ENCODE measurements at places on chromosomes 11 and 22.
A peak's percentile ranks its signal among the peaks of the same experiment; 100 is the strongest.

- DNase-seq, result no peak
These were observed 1.3 kb downstream of the EIF3M start for GRCh38 chr11:32584921-32585320.

GRCh38 chr11:8672346-8672745, 10.1 kb downstream of the TRIM66 start:
- DNase-seq, result no peak

GRCh38 chr11:134837166-134837886, 425.3 kb upstream of the B3GAT1 start:
- DNase-seq, result no peak

DNA sequence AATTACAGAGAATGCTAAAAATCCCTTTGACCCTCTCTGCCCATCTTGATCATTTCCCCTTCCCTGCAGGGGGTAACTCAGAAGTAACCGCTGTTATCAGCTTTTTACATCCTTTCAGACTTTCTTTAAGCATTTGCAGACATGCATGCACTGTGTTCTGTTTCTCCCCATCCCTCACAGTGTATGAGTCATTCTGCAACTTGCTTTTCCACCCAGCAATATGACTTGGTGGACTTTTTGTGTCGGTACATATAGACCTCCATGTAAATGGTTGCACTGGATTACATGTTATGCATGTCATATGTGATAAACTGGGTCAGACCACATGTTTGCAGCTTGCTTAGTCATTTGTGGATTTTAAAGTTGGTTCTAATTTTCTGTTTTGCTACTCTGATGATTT, 87.7 kb upstream of the NECTIN1 start:
- no peak for DNase-seq

- DNase-seq, result no peak
These were observed 1.4 kb downstream of the OR52N2 start for GRCh38 chr11:5809905-5810795.

DNA sequence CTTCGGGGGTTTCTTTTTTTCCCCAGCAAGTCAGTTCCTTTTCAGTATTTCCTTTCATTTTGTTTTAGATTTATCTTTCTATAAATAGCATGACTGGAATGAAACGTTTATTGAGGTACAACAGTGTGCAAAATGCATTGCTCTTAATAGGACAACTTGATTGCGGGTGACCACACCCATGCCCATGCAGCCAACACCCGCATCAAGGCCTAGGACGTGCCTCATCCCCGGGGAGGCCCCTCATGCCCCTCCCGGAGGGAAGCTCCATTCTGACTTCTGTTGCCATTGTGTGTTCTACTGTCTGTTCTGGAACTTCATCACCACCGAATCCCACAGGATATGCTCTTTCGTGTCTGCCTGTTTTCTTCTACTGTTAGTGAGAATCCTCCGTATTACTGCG, 82.2 kb downstream of the RPS6KA4 start:
- no peak for DNase-seq

DNA sequence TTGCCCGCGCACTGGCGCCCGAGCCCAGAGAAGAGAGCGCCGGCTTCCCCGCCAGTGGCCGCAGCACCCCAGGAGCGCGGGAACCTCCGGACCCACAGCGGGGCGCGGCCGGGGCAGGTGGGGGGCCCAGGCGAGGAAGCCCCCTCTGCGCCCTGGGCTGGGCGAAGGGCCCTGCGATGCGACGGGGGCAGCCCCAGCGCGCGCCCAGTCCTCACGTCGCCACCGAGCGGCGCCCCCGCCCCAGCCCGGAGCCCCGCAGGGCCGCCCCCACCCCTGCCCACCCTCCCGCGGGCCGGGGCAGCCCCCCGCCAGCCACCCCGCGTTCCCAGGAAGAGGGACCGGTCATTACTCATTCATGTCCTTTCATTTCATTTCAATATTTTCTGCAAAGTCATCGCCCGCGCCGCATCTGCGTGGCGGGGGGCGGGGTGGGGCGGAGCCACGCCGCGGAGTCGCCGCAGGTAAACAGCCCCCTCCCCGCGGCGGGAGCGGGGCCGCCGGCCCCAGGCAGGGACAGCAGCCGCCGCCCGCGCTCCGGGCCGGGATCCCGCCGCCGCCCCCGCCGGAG, 673 bp upstream of the PANX2 start:
- DNase-seq, result peak; percentile 26

GRCh38 chr11:62897311-62897710, 16.6 kb downstream of the SLC3A2 start:
- no peak for DNase-seq

GRCh38 chr11:117477721-117478120, 150.1 kb downstream of the CEP164 start:
- DNase-seq, result no peak

DNA sequence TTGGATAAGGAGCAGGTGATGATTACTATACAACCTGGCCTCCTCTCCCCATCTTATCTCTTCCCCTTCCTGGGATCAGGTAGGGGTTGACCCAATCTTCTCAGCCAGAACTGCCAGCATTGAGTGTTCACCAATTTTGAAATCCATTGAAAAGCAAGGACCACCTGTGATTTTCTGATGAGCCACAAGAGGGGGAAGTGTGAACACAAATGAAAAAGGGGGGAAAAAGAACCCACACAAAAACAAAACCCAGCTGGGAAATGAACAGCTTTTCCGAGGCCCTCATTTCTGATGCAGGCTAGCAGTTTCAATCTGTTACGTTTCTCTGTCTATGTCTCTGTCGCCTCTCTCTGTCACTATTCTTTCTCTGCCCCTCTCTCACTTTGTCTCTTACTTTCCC, 161.9 kb downstream of the INSC start:
- DNase-seq, result peak; percentile 4

DNA sequence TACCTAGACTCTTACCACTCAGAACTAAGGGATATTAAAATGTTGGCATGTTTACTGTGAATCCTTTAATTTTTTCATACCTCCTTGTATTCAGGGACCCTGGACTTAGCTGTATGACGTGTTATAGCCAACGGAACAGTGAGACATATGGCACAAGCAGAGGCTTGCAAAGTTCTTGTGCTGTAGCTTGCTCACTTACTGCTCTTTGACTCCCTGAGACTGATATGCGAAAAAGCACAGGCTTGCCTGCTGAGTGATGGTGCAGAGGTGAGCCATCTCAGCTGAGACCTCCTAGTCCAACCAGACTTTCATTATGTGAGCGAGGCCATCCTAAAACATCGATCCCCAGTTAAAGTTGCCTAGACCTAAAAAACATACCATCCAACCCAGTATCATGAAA, 811.0 kb downstream of the METTL15 start:
- DNase-seq, result no peak

DNA sequence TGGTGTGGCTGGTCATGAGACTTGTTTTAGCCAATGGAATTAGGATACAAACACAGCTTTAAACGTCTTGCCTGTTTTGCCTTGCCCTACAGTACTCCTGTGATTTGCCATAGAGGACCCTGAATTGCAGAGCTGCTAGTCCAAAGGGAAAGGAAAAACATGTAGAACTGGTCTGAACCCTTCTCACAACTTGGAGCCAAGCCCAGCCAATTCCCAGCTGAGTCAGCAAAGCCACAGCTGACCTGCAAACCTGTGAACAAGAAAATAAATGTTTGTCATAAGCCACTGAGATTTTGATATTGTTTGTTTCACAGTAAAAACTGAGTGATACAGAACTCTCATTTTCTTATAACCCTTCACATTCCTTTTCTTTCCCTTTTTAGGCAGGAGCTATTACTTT, 360.5 kb upstream of the API5 start:
- no peak for DNase-seq

Measured in BE2C (cell line).